8988T (cell line): ENCODE measurements at places on chromosomes 2 and 18.

GRCh38 chr2:66512626-66513025 lies 77.7 kb downstream of the MEIS1 start:
- DNase-seq = no peak

- DNase-seq = no peak
Measured at GRCh38 chr2:54528311-54528955, 72.3 kb downstream of the SPTBN1 start.

DNA sequence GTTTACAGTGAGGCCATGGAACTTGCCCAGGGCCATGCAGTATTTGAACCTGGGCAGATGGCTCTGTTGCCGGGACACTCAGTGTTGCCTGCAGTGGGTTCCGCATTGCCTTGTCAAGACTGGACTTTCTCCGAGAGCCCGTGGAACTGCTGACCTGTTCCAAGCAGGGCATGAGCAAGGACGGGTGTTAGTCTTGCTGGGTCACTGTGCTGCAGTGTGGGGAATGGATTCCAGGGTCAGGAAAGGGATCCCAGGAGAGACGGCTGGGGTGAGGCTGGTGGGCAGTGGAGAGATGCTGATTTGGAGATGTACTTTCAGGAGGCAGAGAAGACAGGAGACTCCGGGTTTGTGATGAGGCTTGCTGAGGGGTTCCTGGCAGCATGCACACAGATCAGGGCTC lies 348.7 kb upstream of the HS6ST1 start:
- DNase-seq = no peak

- DNase-seq = no peak
Measured at GRCh38 chr2:240889601-240890560, 6.1 kb downstream of the MAB21L4 start.

DNA sequence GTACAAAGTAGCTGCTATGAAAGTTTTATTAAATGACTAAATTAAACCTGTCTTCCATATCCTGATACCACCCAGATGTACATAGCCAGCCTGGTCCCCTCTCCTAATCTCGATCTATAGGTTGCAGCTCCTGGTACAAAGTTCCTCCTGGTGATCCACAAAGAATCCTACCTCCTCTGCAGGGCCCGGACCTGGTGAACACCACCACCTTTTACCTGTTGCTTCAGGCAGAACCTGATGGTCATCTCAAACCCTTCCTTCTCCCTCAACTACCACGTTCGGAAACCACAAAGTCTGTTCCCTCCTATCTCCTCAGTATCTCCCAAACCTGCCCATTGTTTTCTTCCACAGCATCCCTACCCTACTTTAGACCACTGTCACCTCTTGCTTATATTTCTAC lies 15.5 kb downstream of the FOXI3 start:
- no peak for DNase-seq

GRCh38 chr2:234976479-234977227 lies 24.8 kb downstream of the SH3BP4 start:
- DNase-seq = no peak

GRCh38 chr2:172972005-172972619 lies 103.5 kb upstream of the MAP3K20 start:
- DNase-seq = peak; percentile 29

GRCh38 chr2:237987268-237987667 lies 20.5 kb downstream of the UBE2F start:
- DNase-seq = no peak

- DNase-seq = no peak
Measured at GRCh38 chr2:123530004-123530403, 495.1 kb upstream of the CNTNAP5 start.

GRCh38 chr2:157261199-157261782 lies 3.8 kb downstream of the GALNT5 start:
- DNase-seq = no peak

DNA sequence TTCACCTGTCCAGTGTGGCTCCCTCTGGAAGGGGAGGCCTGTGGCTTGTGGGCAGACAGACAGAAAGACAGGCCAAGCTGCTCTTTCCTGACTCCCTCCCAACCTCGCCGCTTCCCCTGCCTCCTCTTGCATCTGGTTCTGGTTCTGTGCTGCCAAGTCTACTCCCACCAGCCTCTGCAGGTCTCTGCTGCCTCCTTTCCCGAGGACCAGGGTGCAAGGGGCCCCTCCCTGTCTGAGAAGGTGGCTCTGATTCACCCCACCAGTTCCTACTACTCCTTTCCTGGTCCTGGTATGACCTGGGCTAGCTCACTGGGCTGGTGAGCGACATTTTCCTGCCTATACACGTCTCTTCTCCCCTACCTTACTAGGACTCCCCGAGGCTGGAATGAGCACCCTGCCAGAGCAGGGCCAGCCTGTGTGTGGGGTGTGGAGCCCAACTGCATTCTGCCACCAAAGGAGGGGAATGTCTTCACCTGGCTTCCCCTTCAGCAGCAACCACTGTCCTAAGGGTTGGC lies 238.5 kb downstream of the CELF4 start:
- DNase-seq = no peak

- no peak for DNase-seq
Measured at GRCh38 chr2:160201849-160202539, 1.9 kb upstream of the ITGB6 start.

DNA sequence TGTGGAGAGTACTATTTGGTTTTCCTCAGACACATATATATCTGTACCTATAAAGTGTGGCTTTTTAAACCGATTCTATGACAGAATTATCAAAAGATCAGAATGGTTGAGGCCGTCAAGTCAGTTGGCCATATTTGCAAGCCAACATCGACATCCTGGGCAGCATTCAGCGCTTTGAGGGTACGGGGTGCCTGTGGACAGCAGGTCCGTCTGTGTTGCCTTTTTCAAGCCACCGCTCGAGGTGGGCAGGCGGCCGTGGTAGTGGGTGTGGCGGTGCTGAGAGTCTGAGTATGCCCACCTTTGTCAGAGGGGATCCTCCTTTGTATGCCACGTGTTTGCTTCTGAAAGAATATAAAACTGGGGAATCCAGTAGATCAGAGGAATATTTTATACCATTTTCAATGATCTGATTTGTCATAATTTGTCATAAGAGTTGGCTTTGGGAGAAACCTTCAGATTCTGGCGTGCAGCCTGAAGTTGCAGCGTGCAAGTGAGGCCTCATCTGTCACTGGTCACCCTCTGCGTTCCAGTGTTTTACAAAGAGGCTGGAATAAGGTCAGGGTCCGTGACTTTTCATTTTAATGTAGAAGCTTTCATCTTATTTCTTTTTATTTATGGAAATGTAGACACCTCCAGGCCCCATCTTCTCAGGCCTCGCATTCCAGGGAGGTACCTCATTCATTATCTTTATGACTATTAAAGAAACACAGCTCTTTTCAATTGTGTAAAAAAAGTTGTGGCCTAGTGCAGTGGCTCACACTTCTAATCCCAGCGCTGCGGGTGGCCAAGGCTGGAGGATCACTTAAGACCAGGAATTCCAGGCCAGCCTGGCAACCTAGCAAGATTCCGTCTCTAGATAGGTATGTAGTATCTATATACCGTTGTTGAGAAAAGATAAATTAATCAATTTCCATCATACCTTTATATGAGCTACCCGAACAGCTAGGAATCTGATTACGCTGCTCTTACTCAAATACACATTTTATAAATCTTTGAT lies 37.8 kb upstream of the RBM44 start:
- no peak for DNase-seq

- no peak for DNase-seq
Measured at GRCh38 chr2:1625281-1626001, 118.9 kb downstream of the PXDN start.
